KBM-7 (cell line): ENCODE measurements at places on chromosomes 16 and 17.

GRCh38 chr17:70869402-70870085 is 700.2 kb downstream of the KCNJ2 start:
- DNase-seq = no peak

DNA sequence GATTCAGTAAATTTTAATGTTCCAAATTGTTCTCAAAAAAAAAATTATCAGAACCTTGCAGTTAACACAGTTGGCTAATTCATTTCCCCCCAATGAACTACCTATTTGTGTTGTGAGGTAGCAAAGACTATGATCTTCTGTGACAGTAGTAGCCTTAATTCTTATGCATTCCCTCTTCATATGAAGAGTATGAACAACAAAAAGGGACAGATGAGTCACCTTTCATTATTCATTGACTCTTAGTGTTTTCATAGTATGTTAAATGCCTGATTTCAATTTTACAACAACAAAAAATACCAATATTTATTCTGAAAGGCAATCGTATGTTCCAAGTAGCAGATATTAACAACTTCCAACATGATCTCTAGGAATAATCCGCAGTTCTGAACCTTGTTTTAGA is 3.6 kb upstream of the SLFN11 start:
- DNase-seq = no peak

GRCh38 chr17:80526116-80526910 is 18.3 kb upstream of the RPTOR start:
- DNase-seq = no peak

DNA sequence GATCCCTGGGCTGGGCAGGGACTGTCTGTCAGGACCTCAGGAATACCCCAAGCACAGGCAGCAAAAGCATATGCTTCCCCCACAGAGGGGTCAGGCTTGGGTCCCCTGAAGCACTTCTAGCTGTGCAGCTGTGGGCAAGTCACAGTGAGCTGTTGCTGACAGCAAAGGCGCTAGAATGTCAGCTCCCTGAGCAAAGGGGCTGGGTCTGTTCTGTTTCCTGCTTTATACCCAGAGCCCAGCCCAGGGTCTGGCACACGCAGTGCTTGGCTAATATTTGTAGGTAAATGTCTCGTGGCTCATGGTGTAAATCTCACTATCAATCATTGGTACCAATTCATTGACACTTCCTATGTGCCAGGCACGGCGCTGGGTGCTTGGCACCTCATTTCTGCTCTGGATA is 16.6 kb upstream of the MPRIP start:
- DNase-seq = no peak

GRCh38 chr17:77495575-77495974 is 354.8 kb downstream of the SEC14L1 start:
- no peak for DNase-seq

DNA sequence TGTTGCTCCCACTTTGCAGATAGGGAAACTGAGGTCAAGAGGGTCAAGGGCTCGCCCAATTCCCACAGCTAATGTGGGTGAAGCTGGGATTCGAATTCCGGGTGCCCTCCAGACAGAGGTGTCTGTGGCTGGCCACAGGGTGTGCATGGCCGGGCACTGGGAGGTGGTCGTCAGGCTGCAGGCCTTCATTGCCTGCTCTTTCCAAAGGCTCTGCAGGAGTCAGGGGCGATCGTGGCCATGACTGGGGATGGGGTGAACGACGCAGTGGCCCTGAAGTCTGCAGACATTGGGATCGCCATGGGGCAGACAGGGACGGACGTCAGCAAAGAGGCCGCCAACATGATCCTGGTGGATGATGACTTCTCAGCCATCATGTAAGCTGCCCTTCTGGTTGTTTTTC is 49.8 kb downstream of the MEAK7 start:
- no peak for DNase-seq

- DNase-seq = no peak
These were observed 3.2 kb upstream of the TRIM65 start for GRCh38 chr17:75899767-75900468.

GRCh38 chr17:51200846-51201245 is 34.6 kb downstream of the NME2 start:
- no peak for DNase-seq

- peak; percentile 34 for DNase-seq
These were observed 1.1 kb upstream of the FOXJ1 start for GRCh38 chr17:76142039-76142584.

DNA sequence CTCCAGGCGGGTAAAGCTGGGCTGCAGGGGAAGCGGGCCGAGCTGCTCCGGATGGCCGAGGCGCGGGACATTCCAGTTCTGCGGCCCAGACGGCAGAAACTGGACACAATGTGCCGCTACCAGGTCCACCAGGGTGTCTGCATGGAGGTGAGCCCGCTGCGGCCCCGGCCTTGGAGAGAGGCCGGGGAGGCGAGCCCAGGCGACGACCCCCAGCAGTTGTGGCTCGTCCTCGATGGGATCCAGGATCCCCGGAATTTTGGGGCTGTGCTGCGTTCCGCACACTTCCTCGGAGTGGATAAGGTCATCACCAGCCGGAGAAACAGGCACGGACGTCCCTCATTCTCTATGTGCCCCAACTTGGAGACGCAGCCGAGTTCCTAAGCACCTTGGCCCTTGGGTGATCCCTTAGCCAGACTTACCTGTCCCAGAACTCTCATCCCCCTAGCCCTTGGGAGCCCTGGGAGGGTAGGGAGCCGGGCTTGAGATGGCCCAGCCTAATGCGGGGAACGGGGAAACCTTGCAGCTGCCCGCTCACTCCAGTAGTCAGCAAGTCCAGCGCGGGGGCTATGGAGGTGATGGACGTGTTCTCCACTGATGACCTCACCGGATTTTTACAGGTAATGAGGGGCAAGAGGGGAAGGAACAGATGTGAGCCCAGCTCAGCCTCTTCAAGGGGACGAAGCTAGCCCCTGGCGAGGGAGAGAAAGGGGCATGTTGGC is 806 bp downstream of the MRM1 start:
- DNase-seq = peak; percentile 29

GRCh38 chr17:48825446-48826381 is 5.1 kb upstream of the CALCOCO2 start:
- no peak for DNase-seq

- peak; percentile 62 for DNase-seq
These were observed 528 bp downstream of the PER1 start for GRCh38 chr17:8151641-8152111.

GRCh38 chr16:66549284-66550131 is at the start of gene TK2:
Gene TK2 (minus strand): TSS chr16:66550122. CDS start chr16:66550061, 61 bp downstream.
- DNase-seq = peak; percentile 67

DNA sequence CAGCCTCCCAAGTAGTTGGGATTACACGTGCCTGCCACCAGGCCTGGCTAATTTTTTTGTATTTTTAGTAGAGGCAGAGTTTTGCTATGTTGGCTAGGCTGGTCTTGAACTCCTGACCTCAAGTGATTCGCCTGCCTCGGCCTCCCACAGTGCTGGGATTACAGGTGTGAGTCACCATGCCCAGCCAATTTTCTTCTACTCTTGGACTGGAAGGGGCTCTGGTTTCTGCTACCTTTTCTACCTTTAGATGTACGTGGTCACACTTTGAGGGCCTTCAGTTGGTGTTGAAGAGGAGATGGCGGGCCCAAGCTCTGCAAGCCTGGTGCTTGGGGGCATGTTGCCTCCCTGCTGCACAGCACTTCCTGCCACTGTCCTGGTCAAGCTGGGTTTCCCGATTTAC is 173.6 kb downstream of the PRKCA start:
- no peak for DNase-seq

DNA sequence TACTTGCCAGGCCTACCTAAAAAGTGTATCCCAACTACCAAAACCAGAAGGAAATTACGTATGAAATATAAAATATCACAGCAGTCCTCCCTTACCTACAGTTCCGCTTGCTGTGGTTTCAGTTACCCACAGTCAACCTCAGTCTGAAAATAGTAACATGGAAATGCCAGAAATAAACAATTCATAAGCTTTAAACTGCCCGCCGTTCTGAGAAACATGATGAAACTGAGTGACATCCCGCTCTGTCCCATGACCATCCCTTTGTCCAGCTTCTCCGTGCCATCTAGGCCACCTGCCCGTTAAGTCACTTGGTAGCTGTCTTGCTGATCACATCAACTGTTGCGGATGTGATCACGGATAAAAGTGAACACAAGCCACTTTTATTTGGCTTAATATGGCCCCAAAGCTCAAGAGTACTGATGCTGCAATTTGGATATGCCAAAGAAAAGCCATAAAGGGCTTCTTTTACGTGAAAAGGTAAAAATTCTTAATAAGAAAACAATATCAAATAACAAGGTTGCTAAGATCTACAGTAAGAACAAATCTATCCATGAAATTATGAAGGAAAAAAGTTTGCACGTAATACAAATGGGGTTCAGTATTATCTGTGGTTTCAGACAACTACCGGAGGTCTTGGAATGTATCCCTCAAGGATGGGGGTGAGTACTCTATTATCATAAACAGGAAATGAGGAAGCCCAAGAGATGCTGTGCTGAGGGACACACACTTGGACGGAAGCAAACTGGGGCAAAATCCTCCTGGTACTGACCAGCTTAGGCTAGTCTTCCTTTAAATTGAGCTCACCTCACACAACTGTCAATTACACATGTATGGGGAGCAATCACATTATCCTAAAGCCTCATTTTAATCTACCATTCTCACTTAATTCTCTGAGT is 8.2 kb downstream of the USP22 start:
- peak; percentile 68 for DNase-seq

DNA sequence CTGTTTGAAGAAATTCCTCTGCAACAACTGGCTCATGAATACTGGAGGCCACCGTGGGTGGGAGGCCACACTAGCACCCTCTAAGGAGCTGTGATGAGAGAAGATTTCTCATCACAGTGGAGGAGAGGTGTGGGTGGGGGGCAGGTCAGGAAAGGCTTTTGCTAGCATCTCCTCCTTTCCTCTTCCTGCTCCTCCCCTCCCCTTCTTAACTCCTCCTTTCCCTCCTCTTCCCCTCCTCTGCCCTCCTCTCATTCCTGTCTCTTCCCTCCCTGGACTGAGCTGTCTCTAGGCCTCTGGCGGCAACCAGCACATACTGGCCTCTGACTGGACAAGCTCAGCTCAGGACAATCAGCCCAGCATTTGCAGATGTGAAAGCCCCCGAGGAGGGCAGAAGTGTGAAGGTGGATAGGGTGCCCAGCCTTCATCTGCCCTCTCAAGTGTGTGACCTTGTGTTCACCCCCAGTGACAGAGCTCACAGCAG is 19.0 kb upstream of the LHX1 start:
- DNase-seq = no peak

DNA sequence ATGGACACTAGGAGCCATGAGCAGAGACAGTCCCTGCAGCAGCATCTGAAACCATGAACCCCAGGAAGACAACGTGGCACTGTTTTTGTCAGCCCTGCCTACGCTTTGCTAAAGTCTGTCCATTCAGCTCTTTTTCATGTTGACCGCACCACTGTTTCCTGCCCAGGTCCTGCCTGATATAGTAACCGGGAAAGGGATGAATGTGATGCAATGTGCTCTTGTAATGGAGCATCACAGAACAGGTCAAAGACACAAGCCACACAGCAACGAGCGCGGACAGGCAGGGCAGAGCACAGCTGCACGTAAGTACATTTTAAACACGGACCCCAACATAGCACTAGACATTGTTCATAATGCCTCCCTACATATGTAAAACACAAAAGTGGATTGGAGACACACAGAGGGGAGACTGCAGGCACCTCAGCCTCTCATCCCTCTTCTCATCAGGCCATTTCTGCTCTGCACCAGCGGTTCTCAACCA is 16.9 kb upstream of the TNFRSF13B start:
- DNase-seq = no peak

- DNase-seq = no peak
These were observed 61.7 kb downstream of the SMPD3 start for GRCh38 chr16:68386628-68387027.

GRCh38 chr17:32461853-32462617 is 17.7 kb downstream of the PSMD11 start:
- peak; percentile 82 for DNase-seq

DNA sequence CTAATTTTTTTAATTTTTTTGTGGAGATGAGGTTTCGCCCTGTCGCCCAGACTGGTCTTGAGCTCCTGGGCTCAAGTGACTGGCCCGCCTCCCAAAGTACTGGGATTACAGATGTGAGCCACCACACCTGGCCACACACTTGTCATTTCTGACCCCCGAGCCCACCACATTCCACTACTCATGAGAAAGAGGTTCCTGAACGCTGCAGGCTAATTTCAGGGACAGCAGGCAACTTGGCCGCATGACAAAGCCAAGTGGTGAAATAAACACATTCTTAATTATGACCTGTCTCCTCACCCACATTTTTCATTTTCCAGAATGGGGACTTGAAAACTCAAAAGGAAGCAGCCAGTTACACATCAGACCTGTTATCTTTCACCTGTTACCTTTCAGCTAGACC is 114.5 kb downstream of the ABCC6 start:
- DNase-seq = no peak

GRCh38 chr16:17265154-17265553 is 205.6 kb downstream of the XYLT1 start:
- no peak for DNase-seq

- no peak for DNase-seq
These were observed 57.5 kb upstream of the TOB1 start for GRCh38 chr17:50923611-50924010.
